ENCODE measurements at places on chromosomes 1 and 21.

- no peak for DNase-seq
Measured at GRCh38 chr1:100998426-100998825, 27.2 kb downstream of the DPH5 start.

DNA sequence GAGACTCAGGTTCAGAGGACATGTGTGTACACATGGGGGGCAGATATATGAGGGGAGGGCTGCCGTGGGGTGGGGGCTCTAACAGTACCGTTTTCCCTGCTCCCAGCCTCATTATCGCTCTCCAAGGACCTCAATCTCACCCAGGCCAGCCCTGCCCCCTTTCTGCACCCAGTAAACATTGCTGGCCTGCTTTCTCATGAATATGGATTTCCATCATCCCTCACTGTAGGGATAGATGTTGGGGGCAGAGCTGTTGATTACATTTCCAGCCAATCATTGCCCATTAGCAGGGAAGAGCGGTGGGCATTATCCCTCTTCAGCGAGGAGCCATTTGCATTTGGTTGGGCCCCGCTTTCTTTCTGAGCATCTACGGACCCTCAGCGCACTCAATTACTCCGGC is 273.8 kb downstream of the RPS6KC1 start:
- DNase-seq: no peak

DNA sequence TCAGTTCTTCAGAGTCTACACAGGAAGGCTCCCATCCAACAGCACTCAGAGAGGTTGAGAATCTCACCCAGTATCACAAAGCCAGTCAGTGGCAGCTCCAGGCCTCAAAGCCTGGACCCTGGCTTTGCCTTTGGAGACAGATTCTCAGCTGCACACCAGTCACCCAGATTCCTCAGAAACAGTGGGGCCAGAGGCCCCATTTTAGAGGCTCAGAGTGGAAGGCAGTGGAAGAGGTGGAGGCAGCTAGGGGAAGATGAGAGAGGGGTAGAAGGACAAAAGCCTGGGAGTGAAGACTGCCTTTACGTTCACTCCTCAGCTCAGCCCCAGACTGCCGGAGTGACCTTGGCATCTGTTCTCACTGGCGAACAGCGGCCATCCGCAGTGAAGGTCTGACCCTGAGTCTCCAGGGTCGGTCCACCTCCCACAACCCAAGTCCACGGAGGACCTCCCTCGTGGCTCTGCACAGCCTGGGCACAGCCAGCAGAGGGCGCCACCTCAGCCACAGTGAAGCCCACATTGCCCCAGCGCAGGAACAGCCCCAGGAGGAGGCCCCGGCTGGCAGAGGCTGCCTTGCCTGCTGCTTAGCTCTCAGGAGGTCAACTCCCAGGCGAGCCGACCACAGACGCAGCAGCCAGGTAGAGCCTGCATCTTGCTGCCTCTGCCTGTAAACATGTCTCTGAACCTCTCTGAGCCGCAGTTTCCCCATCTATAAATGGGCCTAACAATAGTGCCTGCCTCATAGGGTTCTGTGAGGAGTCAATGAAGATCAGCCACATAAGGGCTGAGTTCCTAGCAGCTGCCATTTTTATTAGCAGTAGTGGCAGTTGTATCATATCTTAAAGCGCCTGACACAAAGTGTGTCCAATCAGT is 5.9 kb upstream of the FNDC5 start:
- no peak for DNase-seq

DNA sequence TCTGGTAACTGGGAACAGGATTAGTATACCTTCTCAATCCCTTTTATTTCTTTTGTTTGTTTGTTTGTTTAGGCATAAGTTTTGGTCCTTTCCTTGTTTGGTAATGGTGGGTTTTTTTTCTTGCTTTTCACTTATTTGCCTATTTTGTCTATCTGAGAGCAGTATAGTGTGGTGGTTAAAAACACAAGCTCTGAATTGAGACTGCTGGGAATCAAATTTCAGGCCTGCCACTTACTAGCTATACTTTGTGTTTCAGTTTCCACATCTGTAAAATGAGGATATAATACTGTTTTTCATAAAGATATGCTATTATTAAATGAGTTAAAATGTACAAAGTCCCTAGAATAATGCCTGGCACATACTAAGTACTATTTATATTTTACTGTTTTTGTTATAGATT is 81.6 kb upstream of the IVNS1ABP start:
- DNase-seq: no peak

GRCh38 chr1:183632964-183633363 is 2.6 kb downstream of the ARPC5 start:
- peak; percentile 21 for DNase-seq

DNA sequence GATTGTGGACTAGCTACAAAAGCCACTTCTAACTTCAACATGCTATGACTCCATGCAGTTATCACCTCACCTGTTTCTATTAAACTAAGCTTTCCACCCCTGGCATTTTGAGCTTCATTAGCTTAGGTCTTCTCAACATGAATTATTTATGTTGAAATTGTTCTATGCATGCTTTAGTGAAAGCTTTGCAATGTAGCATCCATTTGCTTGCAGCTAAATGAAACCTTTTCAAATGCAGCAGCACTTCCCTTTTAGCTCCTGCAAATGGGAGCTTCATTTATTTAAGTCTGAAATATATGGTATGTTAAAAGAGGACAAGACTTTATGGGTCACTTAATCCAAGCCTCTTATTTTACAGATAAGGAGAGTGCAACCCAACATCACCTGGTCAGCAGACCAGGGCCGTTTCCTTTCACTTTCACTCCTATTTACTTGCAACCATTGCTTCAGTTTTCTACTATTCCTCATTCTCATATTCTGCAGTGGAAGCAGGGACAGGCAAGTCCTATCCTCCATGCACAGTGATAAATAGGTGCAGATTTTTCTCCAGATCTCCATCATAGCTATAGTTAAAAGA is 56.4 kb upstream of the SAMSN1 start:
- no peak for DNase-seq

DNA sequence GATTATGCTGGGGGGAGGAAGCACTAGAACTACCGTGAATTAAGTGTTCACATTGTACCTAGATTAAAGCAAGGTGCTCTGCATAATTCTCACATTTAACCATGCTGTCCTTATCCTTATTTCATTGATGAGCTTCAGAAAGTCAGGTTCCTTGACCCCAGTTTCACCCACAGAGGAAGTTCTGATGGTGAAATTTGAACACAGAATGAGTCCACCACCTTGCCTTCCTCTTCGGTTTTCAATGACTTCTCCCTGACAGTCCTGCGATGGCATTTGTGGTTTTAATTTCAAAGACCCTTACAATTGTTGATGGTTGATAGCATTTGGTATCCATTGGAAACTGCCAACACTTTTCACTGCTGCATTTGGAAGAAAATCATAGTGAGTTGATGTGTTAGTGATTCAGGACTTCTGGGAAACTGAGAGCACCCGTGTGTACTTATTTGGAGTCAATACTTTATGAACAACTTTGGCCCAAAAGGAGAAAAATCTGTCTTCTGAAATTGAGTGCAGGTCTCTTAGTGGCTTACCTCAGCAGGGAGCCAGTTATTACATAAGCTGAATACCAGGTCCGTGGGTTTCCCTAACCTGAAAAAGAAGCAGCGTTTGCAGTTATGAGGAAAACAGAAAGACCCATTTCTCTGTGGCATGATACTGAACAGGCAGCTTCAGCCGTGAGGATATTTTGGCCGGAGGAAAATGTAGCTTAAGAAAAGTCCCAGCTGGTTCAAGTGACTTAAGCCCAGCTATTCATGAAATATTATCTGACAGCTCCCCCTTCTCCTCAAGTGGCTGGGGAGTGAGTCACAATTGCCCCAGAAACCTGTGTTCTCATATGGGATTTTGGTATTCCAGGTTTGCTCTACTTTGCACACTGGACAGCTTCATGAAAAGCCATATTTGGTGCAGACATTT is 47.5 kb downstream of the ROR1 start:
- DNase-seq: no peak

DNA sequence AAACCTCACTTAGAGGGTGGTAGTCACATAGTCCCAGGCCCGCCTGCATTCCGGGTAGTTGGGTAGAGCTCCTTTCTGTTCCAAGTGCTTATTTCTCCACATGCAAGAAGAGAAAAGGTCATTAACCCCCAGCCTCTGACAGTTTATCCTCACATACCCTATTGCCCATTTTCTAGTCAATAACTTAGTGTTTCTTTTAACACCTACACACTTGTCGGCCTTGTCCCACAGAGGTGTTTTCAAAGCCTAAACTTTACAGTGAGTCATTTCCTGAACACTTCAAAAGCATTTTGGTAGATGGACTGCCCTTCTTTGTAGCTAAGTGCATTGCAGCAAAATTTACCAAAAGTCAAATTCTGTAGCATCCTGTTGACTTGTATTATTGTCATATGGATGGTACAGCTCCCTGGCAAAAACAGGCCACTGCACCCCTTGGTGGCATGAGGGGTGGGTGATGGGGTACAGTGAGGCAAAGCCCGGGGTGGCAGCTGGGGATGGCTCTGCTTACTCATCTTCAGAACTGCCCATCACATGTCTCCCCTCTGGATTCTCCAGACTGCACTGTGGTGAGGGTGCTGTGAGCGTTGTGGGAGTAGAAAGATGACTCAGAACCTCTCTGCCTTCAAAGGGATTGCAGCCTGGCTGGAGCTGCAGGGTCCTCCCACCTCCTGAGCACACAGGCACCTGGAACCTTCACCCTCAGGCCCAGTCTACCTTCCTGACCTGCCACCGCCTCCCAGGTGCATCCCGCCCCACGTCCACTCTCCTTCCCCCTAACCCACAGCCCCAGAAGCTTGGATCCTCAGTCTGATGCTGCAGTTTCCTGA is 45.8 kb upstream of the DMRTB1 start:
- DNase-seq: no peak

GRCh38 chr1:46582972-46583371 is 21.1 kb downstream of the MKNK1 start:
- no peak for DNase-seq

- no peak for DNase-seq
Measured at GRCh38 chr21:42614396-42614795, 39.0 kb upstream of the PDE9A start.

- no peak for DNase-seq
Measured at GRCh38 chr1:9417695-9418094, 121.6 kb upstream of the SLC25A33 start.

DNA sequence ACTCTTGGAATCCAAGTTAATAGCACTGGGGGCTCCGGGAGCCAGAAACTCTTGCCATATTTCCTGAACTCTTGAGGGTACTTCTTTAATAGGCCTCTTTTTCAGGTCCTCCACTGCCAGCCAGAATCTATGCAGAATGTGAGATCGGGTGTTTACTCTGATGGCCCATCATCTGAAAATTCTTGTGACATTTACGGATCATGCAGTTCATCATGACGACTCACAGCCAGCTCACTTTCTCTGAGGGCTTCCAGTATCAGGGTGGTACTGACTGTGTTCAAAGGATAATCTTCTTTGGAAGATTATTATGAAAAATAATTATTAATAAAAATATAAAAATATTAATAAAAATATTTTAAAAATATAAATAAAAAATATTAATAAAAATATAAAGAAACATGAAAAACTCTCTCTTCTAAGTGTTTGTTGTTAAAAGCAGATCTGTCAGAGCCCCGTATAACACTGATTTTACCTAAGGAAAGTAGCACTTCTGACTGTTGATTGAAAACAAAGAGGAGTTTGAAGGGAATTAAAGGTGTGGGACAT is 194.3 kb upstream of the GREM2 start:
- no peak for DNase-seq

- DNase-seq: peak; percentile 75
Measured at GRCh38 chr1:209576392-209577197, 6.9 kb upstream of the CAMK1G start.

DNA sequence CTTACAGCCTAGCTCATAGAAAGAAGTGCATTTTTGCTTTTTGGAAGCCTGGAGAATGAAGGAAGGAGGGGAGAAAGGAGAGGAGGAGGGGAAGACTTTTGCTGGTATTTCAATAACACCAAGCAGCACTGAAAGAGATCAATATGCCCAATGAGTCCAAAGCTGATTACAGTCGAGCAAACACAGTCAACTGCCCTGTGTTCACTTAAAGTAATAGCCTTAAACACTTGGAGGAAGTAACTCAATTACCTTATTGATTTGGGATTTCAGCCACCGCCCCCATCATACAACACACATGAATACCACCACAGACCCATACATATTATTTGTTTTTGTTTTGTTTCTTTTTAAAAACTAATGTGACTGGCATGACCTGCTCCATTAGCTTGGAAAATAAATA is 23.3 kb upstream of the RXRG start:
- no peak for DNase-seq

DNA sequence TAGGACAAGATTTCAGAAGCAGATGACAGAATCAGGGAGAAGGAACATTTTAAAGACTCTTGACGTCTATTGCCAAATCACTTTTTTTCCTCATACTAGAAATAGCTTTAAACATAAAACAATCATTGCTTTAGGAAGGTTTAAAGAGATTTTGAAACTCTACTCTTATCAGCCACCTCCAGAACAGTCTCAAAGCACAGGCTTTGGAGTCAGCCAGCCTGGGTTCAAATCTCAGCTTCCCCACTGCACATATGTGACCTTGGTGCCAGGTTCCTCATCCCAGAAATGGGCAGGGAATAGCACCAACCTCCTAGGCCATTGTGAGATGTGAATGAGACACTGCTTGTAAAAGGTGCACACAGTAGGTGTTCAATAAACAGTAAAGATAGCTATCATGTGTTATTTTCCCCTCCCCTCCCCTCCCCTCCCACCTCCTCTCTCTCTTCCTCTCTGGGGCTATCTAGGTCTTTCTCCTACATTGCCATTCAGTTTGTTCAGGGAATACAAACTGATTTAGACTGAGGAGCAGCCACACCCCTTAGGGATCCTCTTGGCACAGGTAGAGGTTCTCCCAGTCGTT is 20.6 kb downstream of the SPOCD1 start:
- DNase-seq: no peak

GRCh38 chr21:45900034-45900868 is 81.3 kb upstream of the COL6A1 start:
- DNase-seq: no peak

DNA sequence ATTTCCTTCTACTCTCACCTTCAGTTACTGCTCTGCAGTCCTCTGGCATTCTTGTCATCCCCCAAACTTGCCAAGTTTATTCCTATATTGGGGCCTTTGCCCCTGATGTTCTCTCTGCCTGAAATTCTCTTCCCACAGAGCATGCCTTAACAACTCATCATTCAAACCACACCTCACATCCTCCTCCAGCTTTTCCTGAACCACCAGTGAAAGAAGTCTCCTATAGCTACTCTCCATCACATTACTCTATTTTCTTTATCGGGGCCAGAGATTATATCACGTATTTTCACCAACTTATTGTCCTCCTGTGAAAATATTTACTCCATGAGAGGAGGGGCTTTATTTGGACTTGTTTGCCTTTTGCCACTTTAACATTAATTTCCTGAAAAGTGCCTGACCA is 32.1 kb downstream of the EXTL2 start:
- DNase-seq: no peak

- no peak for DNase-seq
Measured at GRCh38 chr1:193222056-193222615, 35.7 kb upstream of the B3GALT2 start.

- DNase-seq: no peak
Measured at GRCh38 chr1:189424746-189425331, 1052.8 kb downstream of the BRINP3 start.
